Activated CD4-positive, alpha-beta T cell treated with anti-CD3 and anti-CD28 coated beads for 1 hour (primary cell): ENCODE measurements at places on chromosomes 11 and 22.

DNA sequence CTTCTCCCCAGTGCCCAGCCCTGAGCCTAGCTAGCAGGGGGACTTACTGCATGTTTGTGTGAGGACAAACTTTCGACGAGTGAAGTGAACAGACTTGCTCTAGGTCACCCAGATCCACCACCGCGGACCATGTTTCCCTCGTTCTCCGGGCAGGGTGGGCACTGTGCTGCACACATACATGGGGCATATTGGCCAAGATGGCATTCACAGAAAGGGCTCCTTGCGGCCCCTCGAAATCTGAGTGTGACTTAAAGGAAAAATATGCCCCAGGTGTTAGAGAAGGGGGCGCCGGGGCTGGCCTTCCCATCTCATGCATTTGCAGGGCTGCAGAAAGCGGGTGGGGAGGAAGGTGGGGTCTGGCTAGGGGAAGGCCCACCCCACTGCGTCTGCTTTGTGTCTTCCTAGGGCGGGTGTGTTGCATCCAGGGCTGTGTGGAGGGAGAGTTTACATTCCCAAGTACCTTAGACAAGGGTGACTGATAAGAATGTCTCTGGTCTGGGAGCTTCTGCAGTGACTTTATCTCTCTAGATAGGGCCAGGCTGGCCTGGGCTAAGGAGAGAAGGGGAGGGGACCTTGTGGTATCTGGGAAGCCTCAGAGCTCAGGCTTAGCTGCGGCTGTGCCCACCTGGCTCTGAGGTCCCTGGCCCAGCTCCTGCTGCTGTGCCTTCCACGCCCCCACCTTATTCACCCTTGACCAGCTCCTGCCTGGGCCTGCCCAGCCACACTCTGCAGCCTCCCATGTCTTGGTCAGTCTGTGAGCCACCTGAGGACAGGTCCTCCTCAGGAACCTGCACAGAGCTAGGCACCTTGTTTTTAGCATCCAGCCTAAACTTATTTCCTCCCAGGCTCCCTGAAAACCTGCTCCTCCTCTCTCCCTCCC, 45.8 kb downstream of the LRRC32 start:
- no peak for DNase-seq

DNA sequence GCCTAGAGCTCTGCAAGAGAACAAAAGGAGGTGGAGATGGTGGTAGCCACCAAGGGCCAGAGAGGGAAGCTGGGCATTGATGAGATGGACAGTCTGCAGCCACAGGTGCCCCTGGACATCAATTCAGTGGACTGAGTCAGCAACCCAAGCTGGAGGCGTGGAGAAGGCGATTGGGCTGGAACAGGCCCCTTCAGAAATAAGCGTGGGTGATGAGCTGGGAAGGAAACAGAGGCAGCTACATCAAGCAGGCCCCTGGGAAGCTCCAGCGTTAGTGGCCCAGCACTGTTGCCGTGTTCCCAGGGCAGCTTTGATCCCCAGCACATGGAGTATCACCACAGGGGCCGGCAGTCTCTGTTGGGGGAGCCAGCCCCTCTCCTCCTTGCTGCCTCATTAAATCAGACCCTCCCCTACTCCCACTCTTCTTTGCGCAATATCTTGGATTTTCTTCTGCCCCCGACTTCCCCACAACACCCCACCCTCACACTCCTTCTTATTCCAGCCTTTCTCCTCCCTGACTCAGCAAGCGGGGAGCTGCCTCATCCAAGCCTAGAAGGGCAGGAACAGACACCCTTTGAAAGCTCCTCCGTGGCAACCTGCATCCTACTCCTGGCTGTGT, 31.7 kb upstream of the OAF start:
- DNase-seq: no peak

DNA sequence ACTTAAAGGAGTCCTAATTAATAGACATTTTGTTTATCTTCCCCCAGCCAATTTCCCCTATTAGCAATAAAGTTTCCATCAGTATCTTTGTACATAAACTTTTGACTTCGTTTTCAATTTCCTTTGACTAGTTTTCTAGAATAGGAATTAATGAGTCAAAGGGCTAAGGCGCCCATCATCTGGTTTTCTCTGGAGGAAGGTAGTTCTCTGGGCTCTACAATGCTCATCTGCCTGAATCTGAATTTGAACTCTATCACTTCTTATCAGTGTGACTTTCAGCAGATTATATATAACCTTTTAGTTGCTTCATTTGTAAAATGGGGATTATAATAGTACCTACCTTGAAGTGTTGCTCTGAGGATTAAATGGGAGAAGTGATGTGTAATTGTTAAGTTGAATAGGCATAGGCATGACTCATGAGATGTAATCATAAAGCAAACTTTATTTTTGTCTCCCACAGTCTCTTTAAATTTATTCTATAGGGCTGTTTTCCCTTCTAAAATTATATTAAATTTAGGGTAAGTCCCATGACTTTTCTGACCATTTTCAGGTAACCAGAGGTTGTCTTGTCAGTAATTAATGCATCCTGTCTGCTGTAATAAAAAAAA, 5.8 kb upstream of the TUB start:
- DNase-seq: no peak

DNA sequence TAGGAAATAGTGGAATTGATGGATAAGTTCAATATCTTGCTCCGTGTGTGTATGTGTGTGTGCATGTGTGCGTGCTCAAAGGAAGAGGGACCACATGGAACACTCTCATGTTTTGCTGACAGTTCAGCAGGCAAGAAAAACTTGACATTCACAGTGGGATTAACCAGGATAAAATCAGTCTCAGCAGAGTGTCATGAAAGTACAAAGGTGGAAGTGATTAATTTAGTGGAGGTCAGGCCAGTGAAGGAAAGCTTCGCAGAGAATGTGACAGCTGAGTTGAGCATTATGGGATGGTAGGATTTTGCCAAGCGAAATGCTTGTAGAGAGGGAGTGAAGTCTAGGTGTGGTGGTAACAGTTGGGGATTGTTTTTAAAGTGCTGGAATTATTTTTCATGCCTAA, 15.7 kb upstream of the FBXO3 start:
- DNase-seq: no peak

- no peak for DNase-seq
Observed at GRCh38 chr11:20584093-20584774, 15.2 kb upstream of the SLC6A5 start.

DNA sequence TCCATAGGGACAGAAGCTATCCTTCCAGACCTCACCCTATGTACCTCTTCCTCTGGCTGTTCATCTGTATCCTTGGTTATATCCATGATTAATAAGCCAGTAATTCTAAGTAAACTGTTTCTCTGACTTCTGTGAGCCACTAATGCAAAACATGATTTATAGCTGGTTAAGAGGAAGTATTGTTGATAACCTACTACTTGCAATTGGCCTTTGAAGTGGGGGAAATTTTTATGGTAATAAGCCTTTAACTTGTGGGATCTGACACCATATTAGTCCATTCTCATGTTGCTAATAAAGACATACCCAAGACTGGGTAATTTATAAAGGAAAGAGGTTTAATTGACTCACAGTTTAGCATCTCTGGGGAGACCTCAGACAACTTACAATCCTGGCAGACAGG, 21.9 kb downstream of the CASP12 start:
- no peak for DNase-seq

- no peak for DNase-seq
Observed at GRCh38 chr11:122062763-122063162, 53.3 kb downstream of the BLID start.

- DNase-seq: no peak
Observed at GRCh38 chr22:43955883-43956782, 891 bp downstream of the SAMM50 start.

DNA sequence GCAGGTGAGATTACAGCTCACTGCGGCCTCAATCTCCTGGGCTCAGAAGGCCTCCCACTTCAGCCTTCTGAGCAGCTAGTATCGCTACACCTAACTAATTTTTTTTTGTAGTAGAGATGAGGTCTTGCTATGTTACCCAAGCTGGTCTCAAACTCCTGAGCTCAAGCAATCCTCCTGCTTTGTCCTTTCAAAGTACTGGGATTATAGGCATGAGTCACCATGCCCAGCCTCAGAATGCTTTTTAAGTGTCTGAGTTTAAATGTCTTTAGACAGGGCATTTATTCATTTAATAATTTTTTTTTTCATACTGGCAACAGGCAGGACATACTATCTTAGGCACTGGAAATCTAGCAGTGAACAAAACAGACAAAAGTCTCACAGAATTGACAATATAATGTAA, 27.7 kb downstream of the LRP4 start:
- no peak for DNase-seq

- no peak for DNase-seq
Observed at GRCh38 chr11:65861533-65862183, 1.4 kb downstream of the MUS81 start.

GRCh38 chr11:8809939-8810539, 101.0 kb upstream of the AKIP1 start:
- no peak for DNase-seq

- DNase-seq: no peak
Observed at GRCh38 chr11:66727282-66728037, 1.6 kb downstream of the SPTBN2 start.

GRCh38 chr11:3134651-3135480, 30.2 kb downstream of the OSBPL5 start:
- DNase-seq: no peak

DNA sequence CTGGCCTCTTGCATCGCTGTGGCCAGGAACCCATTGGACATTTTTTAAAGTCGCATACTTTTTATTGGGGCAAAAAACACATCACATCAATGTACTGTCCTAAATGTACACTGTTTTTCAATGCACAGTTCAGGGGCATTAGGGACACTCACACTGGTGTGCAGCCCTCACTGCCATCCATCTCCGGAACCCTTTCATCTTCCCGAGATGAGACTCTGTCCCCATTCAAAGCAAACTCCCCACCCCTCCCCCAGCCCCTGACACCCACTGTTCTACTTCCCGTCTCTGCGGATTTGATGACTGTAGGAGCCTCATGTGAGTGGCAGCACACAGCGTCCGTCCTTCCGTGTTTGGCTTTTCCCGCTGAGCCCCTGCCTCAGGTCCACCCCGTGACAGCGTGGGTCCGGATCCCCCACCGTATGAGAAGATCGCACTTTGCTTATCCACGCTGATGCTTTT, 41.8 kb upstream of the TH start:
- DNase-seq: peak; percentile 7

DNA sequence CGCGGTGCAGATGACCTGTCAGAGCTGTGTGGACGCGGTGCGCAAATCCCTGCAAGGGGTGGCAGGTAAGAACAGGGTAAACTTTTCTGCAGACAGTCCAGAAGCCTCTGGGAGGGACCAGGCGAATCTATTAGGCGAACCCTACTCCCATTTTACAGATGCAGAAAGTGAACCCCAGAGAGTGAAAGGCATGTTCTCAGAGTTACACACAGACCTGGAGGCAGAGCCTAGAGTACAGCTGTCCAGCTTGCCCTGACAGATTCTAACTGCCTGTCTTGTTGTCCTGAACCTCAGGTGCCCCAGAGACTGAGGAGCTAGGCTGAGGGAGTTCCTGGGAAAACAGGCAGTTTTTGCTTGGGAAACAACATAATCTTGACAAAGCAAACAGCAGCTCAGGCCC, 665 bp downstream of the CCS start:
- no peak for DNase-seq

DNA sequence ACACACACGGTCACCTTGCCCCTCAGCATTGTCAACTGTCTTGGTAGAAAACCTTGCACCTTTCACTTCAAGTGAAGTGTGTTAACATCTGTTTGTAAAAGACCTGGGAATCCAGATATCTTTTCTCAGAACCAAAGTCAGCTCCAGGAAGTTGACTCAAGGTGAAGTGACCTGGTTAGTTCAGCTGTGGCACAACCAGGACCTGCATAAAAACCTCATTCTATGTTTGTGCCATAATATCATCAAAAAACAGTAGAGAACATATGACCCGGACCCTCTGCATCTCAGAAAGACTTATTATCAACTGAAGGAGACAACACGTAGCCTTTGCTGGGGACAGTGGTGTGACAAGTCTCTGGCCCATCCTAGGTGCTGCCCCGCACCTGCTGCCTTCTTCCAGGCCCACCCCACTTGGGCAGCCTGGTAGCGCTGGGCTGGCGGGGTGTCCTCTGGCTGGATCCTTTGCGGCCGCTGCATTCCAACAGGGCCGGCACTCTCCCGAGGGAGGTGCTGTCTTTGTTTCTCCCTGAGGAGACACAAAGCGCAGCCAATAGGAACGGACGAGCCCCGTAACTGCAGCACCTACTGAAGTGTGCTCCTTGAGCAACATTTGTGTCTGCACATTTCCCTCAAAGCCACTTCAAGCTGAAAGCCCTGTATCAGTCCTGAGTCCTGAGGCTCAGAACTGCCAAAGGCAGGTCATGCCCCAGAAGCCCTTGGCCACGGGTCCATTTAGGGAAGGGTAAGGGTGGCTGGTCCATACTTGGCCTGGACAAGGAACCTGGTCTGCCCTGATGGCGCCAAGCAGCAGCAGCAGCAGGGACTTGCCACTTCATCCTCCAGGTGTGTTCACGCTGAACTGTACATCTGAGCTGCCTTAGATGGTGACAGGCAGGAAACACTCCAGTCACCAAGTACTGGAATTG, 25.2 kb downstream of the LRRC74B start:
- DNase-seq: no peak

- no peak for DNase-seq
Observed at GRCh38 chr22:22838148-22838786, 49.3 kb upstream of the IGLL5 start.

- no peak for DNase-seq
Observed at GRCh38 chr22:23399367-23400285, 180.5 kb downstream of the IGLL1 start.

DNA sequence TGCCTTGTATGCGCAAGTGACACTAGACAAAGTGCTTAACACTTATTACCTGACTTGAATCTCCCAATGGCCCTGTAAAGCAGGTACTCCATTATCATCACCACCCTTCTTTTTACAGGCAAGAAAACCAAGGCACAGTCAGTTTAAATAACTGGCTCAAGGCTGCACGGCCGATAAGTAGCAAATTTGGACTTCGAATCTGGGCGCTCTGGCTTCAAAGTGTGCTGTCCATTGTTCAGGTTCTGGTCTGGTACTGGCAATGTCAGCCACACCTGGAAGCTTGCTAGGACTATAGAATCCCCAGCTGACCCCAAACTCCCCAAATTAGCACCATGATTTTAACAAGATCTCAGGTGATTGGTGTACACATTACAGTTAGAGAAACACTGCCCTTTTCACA, 19.3 kb upstream of the EHF start:
- DNase-seq: no peak

DNA sequence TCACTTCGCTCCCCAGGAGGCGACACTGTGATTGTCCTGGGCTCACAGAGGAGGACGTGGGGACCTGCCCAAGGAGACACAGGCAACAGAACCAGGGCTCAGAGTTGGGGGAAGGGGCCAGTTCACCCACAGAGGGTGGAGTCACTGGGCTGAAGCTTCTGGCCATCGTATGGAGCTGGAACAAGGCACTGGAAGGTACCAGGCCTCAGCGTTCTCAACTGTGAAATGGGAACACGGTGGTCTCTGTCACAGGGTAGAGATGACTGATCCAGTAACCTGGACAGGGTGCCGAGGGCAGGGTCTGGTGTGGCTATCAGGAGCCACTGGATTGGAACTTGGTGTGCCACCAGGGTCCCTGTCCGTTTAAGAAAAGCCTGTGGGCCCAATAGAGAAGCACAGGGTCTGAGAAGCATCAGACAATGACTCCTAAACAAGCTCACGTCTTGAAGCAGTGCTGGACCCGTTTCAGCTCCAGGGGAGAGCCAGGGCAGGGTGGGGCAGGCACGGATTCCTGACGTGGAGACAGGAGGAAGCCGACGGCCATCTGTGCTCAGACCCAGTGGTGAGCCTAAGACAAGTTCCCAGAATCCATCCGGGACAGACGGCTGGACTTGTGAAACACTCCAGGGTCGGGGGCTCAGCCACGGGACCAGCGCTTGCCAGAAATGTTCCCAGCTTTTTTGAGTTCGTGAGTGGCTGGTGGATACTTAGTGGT, 25.0 kb upstream of the KCNQ1OT1 start:
- DNase-seq: no peak

- DNase-seq: no peak
Observed at GRCh38 chr11:724049-724777, 18.2 kb downstream of the EPS8L2 start.
